IMR-90 (cell line): ENCODE measurements at places on chromosomes 6 and 20. TPM values are rescaled to one million over a fixed set of nuclear protein-coding genes. Genes with fewer than 3 reads are reported as not detected.

The CABLES2 gene
- 1.1 and 1.4 TPM in 2 replicates for total RNA-seq

The CSNK2B gene
- total RNA-seq: 218 and 240 TPM in 2 replicates

The ZC3H12D gene
- under 0.01 TPM in 1 of 2 replicates, not detected in the other for total RNA-seq

The LTB gene
- total RNA-seq: not detected in 2 replicates
